Neural cell (in vitro differentiated cells): ENCODE measurements at places on chromosomes 7 and 10. TPM values are rescaled to one million over a fixed set of nuclear protein-coding genes. Genes with fewer than 3 reads are reported as not detected.

The LIMK1 gene
- polyA plus RNA-seq, result 21.1 and 23.5 TPM in 2 replicates

The PKD1L1 gene
- 0.28 and 2.0 TPM in 2 replicates for polyA plus RNA-seq

The DNAJB6 gene
- 427 and 466 TPM in 2 replicates for polyA plus RNA-seq

The ZMIZ2 gene
- polyA plus RNA-seq, result 18.3 and 19.8 TPM in 2 replicates

The PTER gene
- not detected in 2 replicates for polyA plus RNA-seq
